ENCODE measurements at places on chromosomes 13 and 19. TPM values are rescaled to one million over a fixed set of nuclear protein-coding genes. Genes with fewer than 3 reads are reported as not detected.

ATP12A gene
- polyA plus RNA-seq = 1.3 TPM

- no peak for DNase-seq
These were observed 191.8 kb downstream of the URI1 start for GRCh38 chr19:30133803-30134202.

UGGT2 gene
- polyA plus RNA-seq = 5.9 TPM

DNA sequence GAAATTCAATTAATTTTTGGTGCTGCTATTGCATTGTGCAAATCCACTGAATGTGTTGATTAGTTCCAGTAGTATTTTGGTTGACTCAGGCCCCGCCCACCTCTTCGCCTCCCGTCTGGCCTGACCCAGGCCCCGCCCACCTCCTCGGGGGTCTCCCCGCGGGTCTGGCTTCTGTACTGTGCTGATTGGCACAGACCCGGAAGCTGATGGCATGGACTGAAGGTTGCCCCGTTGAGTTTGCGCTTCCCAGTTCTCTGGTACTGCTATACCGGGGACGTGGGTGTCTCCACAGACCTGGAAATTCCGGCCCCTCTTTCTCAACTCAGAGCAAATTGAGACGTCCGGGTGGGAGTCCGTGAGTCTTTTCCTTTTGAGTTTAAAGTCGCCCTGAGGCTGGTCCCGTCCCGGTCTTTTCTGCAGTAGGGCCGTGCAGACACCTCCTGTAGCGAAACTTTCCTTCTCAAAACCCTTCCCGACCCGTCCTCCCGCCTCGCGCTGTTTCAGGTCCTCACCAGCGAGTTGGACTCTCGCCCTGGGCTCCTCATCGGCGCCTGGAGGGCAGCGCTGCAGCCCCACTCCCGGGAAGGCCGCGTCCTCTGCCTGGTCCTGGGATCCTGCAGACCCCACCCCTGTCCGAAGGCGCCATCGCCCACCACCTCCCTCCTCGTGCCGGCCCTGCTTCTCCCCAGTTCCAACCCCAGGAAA is 14.8 kb downstream of the ZNF701 start:
- DNase-seq = no peak

DNA sequence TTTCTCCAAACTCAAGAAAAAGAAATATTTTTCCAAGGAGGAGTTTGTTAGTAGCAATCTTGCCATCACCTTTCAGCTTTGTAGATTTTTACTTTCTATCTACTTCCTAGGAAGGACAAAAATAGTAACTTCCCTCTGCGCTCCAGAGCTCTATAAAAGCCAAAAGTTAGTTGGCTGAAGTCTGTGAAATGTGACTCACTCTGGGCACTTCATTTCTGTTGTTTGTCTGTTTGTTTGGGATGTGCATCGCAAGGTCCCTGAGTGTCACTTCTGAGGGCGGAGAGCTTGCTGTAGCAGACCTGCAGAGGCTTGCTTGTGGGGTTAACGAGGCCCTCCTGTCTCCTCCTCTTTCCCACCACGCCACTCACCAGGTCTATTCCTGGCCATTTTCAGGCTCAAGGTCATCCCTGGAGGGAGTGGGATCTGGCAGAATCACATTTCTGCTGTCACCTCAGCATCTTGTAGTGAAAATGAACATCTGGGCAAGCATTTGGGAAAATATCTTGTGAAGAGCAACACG is 307.6 kb downstream of the GPC6 start:
- no peak for DNase-seq

TSKS gene
- 0.21 TPM for polyA plus RNA-seq

DNA sequence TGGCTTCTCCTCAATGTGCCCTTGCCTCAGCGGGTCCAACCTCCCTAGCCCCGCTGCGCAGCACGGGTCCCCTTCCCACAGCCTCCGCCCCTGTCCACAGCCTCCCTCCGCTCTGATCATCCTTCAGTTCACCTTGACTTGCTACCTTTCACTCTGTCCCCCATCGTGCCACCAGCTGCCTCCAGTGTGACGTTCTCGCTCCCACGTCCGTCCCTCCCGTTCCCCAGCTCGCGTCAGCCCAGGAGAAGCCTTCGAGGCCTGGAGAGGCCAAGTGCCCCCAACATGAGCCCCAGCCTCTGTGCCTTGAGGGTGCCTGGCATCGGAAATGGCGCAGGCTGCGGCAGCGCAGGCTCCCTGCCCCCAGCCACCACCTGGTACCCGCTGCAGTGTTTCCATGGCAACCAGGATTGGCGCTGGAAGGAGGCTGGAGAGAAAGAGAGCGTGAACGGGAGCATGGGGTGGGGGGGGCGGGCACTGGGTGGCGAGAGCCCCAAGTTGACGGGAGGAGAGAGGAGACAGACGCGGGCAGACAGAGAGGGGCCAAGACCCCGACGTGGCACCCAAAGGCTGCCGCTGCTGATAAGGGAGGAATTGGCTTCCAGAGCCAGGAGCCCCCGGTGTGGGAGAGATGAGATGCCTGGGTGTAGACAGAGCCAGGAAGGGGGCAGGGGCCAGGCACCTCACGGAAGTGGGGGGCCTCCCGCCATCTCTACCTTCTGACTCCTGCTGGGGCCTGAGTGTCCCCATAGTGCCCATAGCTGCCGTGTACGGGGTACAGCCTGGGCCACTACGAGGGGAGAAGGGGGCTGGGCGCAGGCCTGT is 844 bp upstream of the ASPDH start:
- DNase-seq = no peak

GRCh38 chr13:73808318-73808717 is 325.9 kb downstream of the KLF12 start:
- no peak for DNase-seq

ZNF823 gene
- polyA plus RNA-seq = 0.93 TPM

DNA sequence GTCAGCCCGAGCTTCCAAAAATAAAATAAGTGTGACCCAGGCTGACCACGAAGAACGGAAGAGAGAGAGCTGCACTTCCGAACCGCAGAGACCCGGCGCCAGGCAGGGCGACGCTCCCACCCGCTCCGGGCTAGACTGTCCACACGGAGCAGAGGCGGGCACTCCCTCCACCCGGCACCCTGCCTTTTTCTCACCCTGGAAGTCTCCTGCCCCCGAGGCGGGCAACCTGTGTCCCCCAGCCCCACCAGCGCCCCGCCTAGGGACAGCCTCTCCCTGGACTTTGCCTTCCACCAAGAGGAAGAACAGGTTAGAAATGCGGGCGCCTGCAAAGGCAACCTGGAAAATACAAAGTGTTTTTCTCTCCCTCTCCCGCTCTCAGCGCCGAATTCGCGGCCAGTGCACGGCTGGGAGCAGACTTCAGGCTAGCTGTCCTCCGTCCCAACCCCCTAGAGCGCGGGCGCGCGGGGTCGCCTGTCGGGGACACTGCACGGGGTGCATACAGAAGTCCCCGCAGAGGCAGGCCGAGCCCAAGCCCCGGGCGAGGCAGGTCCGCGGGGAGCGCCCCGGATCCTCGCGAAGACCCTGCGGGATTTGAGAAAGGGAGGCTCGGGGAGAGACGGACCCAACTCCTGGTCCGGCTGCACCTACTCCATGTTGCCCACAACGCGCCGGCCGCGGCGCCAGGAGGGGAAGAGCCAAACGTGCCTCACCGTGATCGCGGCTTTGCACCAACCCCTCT is 845 bp downstream of the SPRY2 start:
- DNase-seq = peak; percentile 61

ADGRE2 gene
- polyA plus RNA-seq = 3.7 TPM

DNA sequence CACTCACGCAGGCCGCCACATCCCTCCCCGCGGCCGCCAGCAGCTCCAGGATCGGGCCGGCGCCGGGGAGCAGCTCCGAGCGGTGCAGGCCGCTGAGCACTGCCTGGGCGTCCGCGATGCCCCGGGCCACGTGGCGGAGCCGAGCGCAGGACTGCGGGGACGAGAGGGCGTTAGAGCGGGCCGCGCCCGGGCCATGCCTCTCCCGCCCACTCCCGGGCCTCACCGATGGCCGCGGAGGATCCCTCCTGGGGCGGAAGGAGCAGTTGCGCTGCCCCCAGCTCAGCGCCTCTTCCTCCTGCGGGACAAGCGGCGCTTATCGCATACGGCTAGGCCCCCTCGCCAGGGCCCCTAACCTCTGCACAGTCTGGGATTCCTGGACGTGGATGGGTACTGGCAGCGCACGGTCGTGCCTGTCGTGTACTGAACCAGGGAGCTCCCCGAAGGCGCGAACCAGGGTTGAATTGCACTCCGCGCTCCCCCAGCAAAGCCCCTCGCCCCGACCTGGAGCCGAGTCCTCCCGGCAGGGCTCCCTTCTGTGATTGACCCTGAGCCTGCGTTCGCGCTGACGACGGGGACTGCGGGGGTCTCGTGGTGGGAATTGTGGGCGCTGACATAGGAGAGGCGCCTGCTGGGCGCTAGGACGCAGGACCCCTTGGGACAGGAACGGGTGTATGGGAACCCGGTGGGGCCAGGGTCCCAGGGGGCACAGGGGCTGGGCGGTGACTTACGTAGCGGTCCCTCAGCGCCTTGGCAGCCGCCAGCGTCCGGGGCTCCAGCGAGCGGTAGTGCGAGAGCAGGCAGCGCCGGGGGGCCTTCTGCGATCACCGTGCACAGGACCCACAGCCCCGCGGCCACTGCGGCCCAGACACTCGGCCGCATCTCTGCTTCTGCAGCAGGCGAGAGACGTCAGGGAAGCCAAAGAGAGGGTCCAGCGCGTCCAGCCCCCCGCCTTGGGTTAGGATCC is 673 bp downstream of the IFNL4 start:
- peak; percentile 69 for DNase-seq

- no peak for DNase-seq
These were observed 156.4 kb upstream of the RNF113B start for GRCh38 chr13:98333486-98333885.

ZNF701 gene
- polyA plus RNA-seq = 5.2 TPM

PPFIA3 gene
- 28.8 TPM for polyA plus RNA-seq

MISP3 gene
- 0.96 TPM for polyA plus RNA-seq

DNA sequence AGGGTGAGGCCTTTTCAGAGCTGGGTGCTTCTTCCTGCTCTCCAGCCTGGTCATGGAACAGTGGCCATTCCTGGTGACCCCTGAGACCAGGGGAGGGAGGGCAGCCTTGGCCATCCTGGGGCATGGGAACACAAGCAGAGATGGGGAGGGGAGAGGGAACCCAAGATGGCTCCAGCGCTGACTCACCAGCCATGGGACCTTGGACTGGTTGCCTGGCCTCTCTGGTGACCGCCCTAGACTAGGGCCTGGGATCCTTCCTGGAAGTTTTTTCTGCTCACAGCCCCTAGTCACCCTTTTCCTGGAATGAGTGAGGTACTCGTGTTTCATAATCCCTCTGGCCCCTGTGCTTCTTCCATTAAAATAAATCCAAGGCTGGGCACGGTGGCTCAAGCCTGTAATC is 3.3 kb upstream of the OPA3 start:
- DNase-seq = no peak

LHB gene
- 0.53 TPM for polyA plus RNA-seq

DNA sequence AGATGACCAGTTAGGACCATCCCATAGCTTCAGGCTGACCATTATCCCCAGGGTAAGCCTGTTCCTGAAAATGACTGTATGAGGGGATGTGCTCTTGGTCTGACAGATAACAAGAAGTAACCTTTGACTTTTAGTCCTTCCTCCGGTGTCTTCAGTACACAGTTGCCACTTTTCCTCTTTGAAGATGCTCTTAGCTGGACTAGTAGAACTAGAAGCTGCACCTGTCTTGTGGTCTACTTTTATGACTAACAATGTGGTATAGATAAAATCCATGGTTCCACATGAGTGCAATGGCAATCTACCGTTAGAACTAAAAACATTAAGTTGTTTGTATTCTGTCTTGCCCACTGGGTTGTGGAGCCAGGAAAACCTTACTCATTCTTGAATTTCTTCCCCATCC is 5.9 kb upstream of the RUBCNL start:
- DNase-seq = no peak

RPL21 gene
- polyA plus RNA-seq = 624 TPM

S1PR4 gene
- polyA plus RNA-seq = not detected

- no peak for DNase-seq
These were observed 2.5 kb downstream of the LCP1 start for GRCh38 chr13:46179491-46179908.

DNA sequence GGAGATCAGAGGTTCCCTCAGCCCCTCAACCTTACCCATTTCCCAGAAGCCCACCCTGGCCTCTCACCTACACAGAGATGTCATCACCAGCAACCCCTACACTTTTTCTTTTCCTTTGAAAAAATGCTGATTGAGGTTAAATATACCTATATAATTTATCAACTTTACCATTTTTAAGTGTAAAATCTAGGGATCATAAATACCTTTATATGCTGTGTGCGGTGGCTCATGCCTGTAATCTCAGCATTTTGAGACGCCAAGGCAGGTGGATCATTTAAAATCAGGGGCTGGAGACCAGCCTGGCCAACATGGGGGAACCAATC is 3.1 kb downstream of the KIR2DL4 start:
- DNase-seq = no peak

DNA sequence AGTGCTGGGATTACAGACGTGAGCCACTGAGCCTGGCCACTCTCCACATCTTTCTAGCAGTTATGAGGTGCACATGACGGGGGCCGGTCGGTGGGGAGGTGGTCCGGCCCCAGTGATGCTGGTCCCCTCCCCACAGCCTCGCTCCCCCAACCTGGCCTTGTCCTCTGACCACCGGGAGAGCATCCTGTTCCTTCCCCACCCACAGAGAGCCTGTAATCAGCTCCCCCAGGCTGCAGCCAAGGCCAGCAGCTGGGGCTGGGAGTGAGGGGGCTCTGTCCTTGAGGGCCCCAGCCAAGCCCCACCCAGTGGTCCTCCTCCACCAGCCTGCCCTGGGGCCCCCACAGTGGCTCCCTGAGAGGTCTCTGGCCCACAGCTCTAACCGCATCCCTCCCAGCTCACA is 3.0 kb upstream of the INSL3 start:
- no peak for DNase-seq

All from H1 (cell line).